Neural crest cell (in vitro differentiated cells): ENCODE measurements at places on chromosomes 4 and X.

DNA sequence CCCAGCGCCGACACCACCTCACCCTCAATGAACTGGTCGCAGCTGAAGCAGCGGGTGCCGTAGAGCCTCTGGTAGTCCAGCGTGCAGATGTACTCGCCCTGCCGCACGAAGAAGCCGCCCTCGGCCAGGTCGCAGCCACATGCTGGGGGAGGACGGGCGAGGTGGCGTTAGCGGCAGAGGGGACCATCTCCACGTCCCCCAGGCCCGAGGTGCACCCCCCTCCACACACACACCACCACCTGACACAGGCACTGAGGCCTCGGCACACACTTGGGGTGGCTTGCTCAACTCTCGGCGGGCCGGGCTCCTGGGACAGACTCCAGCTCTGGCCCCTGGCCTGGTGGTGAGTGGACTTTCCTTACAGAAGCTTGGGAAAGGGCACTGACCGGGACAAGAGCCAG, 61.5 kb downstream of the ABLIM2 start:
- peaks cover 22% of the 10 kb centered on the region for H3K36me3 ChIP-seq
- H3K27ac ChIP-seq: no peak overlapping the region
- no peak for DNase-seq
- H3K4me1 ChIP-seq: peaks cover 7% of the 10 kb centered on the region
- H3K4me3 ChIP-seq: no peak overlapping the region

DNA sequence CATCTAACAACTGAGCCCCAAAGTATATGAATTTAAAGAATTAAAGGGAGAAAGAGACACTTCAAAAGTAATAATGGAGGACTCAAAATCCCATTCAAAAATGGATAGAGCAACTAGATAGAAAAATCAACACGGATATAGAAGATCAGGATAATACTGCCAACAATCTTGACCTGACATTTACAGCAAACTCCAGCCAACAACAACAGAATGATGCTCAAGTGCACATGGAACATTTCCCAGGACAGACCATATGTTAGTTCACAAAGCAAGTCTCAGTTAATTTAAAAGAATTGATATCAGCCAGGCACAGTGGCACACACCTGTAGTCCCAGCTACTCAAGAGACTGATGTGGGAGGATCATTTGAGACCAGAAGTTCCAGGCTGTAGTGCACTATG, 72.0 kb upstream of the SMARCAD1 start:
- no peak overlapping the region for H3K4me3 ChIP-seq
- H3K36me3 ChIP-seq: no peaks in the 10 kb centered on the region
- H3K4me1 ChIP-seq: no peaks in the 10 kb centered on the region
- no peak overlapping the region for H3K27ac ChIP-seq
- DNase-seq: no peak

DNA sequence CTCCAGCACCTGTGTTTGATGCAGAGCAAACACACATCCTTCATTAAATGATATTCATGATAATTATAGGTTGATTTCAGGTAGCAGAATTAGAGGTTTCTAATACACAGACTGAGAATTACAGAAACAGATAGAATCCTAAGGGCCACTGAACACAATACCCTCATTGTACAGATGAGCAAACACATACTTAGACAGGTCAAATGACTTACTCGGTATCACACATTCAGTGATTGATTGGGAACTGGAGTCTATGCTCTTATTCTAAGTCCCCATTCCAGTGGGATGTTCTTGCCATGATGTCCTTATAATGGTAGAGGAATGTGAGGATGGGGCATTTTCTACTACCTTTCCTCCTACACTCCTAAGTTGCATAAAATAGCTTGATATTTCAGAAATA, 70.8 kb downstream of the DCAF8L1 start:
- DNase-seq: no peak
- H3K36me3 ChIP-seq: no peaks in the 10 kb centered on the region
- H3K4me1 ChIP-seq: no peaks in the 10 kb centered on the region
- no peak overlapping the region for H3K4me3 ChIP-seq

DNA sequence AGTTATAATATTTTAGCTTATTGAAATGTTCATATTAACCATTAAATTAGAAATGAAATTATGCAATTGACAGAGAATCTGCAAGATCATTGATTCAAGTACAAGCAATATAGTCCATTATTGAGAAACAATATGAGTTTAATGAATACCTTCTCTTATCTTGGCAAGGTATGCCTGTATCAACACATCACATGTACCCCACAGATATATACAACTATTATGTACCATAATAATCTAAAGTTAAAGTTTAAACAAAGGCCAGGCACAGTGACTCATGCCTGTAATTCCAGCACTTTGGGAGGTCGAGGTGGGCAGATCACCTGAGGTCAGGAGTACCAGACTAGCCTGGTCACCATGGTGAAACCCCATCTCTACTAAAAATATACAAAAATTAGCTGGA, 514.7 kb downstream of the PCDH7 start:
- no peak overlapping the region for H3K27ac ChIP-seq
- no peaks in the 10 kb centered on the region for H3K36me3 ChIP-seq
- no peaks in the 10 kb centered on the region for H3K27me3 ChIP-seq
- peaks cover 8% of the 10 kb centered on the region for H3K4me1 ChIP-seq
- DNase-seq: no peak
- H3K4me3 ChIP-seq: no peak overlapping the region

GRCh38 chr4:151409470-151410313, 716 bp downstream of the FHIP1A start:
- no peak for DNase-seq
- no peaks in the 10 kb centered on the region for H3K36me3 ChIP-seq
- H3K27ac ChIP-seq: no peak overlapping the region
- peaks cover 65% of the 10 kb centered on the region for H3K27me3 ChIP-seq
- peaks cover 18% of the 10 kb centered on the region for H3K4me1 ChIP-seq
- peak overlapping the region; percentile 92 for H3K4me3 ChIP-seq

- no peaks in the 10 kb centered on the region for H3K36me3 ChIP-seq
- peak overlapping the region; percentile 81 for H3K27ac ChIP-seq
- H3K4me1 ChIP-seq: peaks cover 57% of the 10 kb centered on the region
- no peak for DNase-seq
- H3K4me3 ChIP-seq: peak overlapping the region; percentile 98
Measured at GRCh38 chrX:108437349-108438109, 693 bp downstream of the COL4A6 start.

- H3K27ac ChIP-seq: no peak overlapping the region
- no peak overlapping the region for H3K4me3 ChIP-seq
- peaks cover 11% of the 10 kb centered on the region for H3K4me1 ChIP-seq
- no peaks in the 10 kb centered on the region for H3K36me3 ChIP-seq
- H3K27me3 ChIP-seq: peaks cover 4% of the 10 kb centered on the region
Measured at GRCh38 chrX:21735038-21735767, 22.7 kb downstream of the SMPX start.

DNA sequence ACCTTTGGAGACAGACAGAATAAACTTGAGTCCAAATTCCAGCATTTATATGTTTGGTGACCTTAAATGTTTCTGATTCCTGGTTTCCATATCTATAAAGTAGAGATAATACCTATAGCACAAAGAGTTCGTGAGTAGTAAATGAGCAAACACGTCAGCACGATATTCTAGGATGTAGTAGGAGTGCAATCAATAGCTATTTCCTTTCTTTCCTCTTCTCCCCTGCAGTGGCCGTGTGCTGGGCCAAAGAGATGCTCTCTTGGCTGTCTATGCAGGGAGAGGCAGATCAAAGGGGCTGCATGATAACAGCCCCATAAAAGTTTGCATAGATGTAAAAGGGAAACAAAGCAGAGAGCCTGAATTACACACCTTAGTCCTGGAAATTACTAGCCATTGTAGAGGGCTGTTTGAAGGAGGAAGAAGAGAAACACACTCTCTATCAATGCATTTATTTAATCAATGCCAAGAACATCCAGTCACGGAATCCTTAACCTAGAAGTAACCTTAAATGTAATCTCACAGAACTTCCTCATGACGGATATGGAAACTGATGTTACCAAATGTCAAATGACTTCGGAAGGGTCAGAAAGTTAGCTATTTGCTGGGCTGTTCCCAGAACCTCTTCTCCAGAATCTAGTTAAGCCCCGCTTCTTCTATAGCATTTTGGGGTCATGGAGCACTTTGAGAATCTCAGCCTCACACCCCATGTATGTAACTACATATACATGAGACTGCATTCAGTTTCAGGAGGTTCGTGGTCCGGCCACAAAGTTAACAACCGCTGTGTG, 35.5 kb upstream of the PLAC8 start:
- no peak overlapping the region for H3K4me3 ChIP-seq
- no peaks in the 10 kb centered on the region for H3K4me1 ChIP-seq
- H3K27me3 ChIP-seq: no peaks in the 10 kb centered on the region
- H3K36me3 ChIP-seq: no peaks in the 10 kb centered on the region

DNA sequence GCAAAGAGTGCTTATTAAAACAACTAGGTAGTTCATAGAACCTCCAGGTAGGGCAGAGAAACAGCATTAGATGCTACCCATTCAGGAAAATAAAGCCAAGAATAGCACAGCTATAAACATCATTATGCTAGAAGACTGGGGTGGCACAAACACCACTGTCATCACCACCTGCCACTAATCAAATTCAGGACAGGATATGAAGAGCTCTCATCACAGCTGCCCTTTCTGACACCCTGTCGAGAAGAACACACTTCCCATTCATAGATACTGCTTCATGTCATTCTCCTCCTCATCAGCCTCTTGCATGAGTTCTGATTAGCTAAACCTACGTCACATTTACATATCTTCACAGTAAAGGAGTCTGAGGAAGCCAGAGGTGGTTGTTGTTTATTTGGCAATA, 692.3 kb upstream of the HS3ST1 start:
- no peak overlapping the region for H3K27ac ChIP-seq
- no peak for DNase-seq
- no peak overlapping the region for H3K4me3 ChIP-seq
- no peaks in the 10 kb centered on the region for H3K36me3 ChIP-seq

DNA sequence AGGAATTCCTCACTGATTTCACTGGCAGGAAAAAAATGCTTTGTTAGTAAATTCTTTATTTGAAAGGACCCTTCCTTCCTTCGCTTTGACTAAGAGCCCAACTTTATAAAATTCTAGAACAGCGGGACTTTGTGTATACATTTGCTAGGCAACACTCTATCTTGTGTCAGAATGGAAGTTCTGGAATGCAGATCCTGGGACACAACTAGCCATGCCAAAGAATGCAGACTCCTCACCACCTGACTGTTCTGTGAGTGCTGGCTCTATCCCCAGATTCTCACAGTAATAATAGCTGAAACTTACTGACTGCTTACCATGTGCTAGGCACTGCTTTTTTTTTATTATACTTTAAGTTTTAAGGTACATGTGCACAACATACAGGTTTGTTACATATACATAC, 73.3 kb upstream of the ZDHHC15 start:
- DNase-seq: no peak
- no peaks in the 10 kb centered on the region for H3K4me1 ChIP-seq
- H3K36me3 ChIP-seq: peaks cover 6% of the 10 kb centered on the region
- H3K27ac ChIP-seq: no peak overlapping the region

- no peaks in the 10 kb centered on the region for H3K4me1 ChIP-seq
- H3K36me3 ChIP-seq: no peaks in the 10 kb centered on the region
- H3K27ac ChIP-seq: no peak overlapping the region
- no peak for DNase-seq
- no peak overlapping the region for H3K4me3 ChIP-seq
Measured at GRCh38 chr4:24730256-24731001, 64.9 kb upstream of the SOD3 start.

GRCh38 chr4:93403571-93403970, 425.0 kb upstream of the ATOH1 start:
- no peak overlapping the region for H3K27ac ChIP-seq
- no peaks in the 10 kb centered on the region for H3K27me3 ChIP-seq
- peaks cover 6% of the 10 kb centered on the region for H3K4me1 ChIP-seq
- no peak overlapping the region for H3K4me3 ChIP-seq

DNA sequence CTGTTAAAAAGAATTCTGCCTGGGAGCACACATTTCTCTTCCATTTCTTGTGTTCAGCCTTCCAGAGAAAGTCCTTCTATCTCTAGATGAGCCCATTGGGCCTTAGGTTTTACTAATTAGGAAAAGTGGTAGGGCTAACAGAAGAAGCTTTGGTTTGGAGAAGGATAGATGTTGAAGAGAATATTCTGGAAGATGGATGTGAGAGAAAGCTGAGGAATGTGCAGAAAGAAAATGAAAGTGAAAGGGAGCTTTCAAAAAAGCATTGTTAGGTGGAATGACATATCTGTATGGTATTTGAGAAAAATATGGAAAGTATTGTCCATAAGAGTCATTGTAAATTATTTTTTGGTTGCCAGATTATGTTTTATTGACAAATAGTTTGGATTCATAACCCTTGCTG, 474.8 kb upstream of the SLIT2 start:
- DNase-seq: no peak
- no peaks in the 10 kb centered on the region for H3K27me3 ChIP-seq
- H3K36me3 ChIP-seq: peaks cover 2% of the 10 kb centered on the region
- no peak overlapping the region for H3K4me3 ChIP-seq

DNA sequence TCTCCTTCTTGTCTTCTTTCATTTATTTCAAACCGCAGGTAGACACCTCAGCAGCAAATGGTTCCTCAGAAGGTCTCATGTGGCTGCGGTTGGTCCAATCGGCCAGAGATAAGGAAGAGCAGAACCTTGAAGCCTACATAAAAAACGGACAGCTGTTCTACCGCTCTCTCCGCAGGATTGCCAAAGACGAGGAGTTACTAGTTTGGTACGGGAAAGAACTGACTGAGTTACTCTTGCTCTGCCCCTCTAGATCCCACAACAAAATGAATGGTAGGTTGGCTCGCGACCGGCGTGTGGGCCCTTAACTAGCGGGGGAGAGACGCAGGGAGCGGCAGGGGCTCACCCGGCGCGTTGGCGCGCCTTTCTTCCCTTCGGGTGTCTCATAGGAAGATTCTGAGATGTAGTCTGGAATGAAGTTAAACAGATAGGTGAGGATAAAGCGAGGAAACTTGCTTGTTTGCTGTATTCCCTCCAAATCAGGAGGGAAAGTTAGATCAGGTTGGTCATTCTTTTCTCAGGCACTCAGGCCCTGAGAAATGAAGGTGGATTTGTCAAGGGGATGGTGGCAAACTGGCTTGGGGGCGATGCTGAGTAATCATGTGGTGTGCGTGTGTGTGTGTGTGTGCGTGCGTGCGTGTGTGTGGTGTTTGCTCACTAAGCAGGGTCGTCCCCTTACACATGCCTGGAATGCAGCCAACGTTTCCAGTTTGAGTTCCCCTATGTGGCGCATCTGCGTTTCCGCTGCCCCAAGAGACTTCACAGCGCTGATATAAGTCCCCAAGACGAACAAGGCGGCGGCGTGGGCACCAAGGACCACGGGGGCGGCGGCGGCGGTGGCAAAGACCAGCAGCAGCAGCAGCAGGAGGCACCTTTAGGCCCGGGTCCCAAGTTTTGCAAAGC, 4.2 kb downstream of the PRDM8 start:
- peaks cover 39% of the 10 kb centered on the region for H3K4me1 ChIP-seq
- H3K27me3 ChIP-seq: peaks cover 93% of the 10 kb centered on the region
- peak overlapping the region; percentile 68 for H3K4me3 ChIP-seq

GRCh38 chr4:1627417-1628313, 56.4 kb downstream of the FAM53A start:
- H3K4me3 ChIP-seq: no peak overlapping the region
- H3K27ac ChIP-seq: no peak overlapping the region
- H3K36me3 ChIP-seq: no peaks in the 10 kb centered on the region
- H3K27me3 ChIP-seq: no peaks in the 10 kb centered on the region
- no peak for DNase-seq
- H3K4me1 ChIP-seq: no peaks in the 10 kb centered on the region
